Endodermal cell (in vitro differentiated cells): ENCODE measurements at places on chromosomes 2 and 18. TPM values are rescaled to one million over a fixed set of nuclear protein-coding genes. Genes with fewer than 3 reads are reported as not detected.

The C2orf66 gene
- total RNA-seq: 0.20 TPM in 1 of 3 replicates, not detected in the others

The ABCG8 gene
- not detected in 2 replicates for total RNA-seq

The IL36A gene
- total RNA-seq: not detected in 2 replicates

The RIT2 gene
- total RNA-seq: 0.81 and 0.90 TPM in 2 replicates

The MOGAT1 gene
- total RNA-seq: not detected in 2 replicates

The HDLBP gene
- 374 and 384 TPM in 2 replicates for total RNA-seq

The TTN gene
- 75.0 and 101 TPM in 2 replicates for total RNA-seq

The LCT gene
- 0.06 to 0.11 TPM in 2 of 3 replicates, not detected in the other for total RNA-seq

The ACADL gene
- 0.38 and 0.66 TPM in 2 replicates for total RNA-seq

The GPR155 gene
- total RNA-seq: 0.22 to 4.5 TPM (median 0.40 TPM) in 3 replicates

The TM4SF20 gene
- total RNA-seq: not detected in 3 replicates
